ENCODE measurements at places on chromosomes 3 and 15.

GRCh38 chr15:70036585-70037291, 61.0 kb downstream of the TLE3 start:
- no peak for DNase-seq

- DNase-seq, result no peak
Measured at GRCh38 chr3:169150343-169150742, 513.2 kb downstream of the MECOM start.

DNA sequence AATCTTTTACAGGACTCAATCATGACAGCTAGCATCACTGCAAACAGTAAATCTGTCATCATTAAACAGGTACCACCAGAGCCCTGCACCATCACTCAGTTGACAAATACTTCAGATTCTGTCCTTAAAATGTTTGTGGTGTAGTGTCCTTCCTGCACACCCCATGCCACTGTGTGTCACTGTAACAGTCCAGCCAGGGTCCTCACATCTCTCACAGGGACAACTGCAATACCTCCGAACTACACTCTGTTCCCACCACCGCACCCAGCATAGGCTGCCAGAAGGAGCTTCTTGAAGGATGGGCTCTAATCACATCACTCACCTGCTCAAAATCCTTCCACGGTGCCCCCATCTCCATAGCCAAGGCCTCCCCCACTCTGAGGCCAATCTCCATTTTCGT, 90.2 kb upstream of the FGF12 start:
- DNase-seq, result no peak

GRCh38 chr15:78985859-78986475, 41.1 kb upstream of the CTSH start:
- DNase-seq, result no peak

- no peak for DNase-seq
Measured at GRCh38 chr15:65377105-65377975, 462 bp downstream of the IGDCC3 start.

DNA sequence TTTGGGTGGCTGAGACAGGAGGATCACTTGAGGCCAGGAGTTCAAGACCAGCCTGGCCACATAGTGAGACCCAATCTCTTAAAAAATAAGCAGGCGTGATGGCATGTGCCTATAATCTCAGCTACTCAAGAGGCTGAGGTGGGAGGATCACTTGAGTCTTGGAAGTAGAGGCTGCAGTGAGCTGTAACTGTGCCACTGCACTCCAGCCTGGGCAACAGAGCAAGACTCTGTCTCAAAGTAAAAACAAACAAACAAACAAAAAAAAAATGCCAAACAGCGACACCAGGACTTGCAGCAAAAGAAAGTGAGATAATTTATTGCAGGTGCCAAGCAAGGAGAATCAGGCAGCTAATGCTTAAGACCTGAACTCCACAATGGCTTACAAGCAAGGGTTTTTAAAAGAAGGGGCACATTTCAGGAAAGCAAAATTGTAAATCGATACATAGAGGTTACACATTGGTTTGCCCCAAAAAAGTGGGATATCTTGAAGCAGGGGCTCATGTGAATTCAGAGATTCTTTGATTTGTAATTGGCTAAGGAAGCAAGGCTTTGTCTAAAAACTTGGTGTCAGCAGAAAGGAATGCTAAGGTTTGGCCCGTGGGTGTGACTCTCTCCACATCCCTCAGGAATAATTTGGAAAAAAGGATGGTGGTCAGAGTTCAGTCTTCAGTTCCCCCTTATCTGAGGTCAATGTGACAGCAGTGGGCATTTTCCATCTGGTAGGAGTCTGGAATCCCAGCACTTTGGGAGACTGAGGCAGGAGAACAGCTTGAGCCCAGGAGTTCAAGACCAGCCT, 5.2 kb upstream of the MPI start:
- no peak for DNase-seq

DNA sequence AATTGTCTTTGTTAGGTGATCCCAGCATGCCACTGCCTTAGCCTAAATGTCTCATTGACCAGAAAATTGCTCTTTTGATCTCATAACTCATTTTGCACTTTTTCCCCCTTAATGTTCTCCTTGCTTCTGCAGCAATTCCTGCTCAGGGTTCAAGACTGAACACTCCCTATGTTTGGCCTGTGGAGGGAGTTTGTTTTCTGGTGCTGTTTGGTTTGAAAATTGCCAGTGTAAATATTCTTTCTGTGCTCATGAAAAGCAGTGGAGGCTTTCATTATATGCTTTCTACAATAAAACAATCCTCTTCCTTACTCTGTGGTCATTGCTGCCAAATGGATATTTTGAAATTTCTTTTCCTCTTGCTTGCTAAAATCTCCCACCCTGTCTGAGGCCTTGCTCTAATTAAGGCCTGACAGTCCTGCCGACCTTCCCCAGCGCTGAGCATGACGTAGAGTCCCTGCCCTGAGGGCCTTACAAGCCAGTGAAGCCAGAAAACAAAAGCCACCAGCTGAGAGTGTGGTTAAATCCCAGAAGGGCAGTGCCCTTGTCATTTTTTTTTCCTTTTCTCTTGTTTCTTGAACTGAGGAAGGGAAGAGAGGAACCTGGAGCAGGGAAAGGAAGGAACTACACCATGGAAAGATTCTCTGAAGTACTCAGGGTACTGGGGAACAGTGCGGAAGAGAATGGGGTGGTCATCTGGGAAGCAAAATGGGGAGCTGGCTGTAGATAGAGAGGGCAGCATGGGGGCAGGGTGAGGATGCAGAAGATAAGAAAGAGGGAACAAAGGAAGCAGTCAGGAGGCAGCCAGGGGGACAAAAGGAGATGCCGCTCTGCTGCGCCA, 24.8 kb downstream of the ZBTB38 start:
- DNase-seq, result no peak

GRCh38 chr3:187850258-187850921, 105.1 kb upstream of the BCL6 start:
- no peak for DNase-seq

All from stimulated activated CD4-positive, alpha-beta T cell treated with anti-CD3 and anti-CD28 coated beads, Interleukin-1b, Interleukin-23, amount 100 ng/mL, for 1 hour (primary cell).